AG10803 (cell line): ENCODE measurements at places on chromosomes 2 and 18.

- no peak for DNase-seq
Observed at GRCh38 chr18:76979906-76980305, 152.7 kb downstream of the MBP start.

- no peak for DNase-seq
Observed at GRCh38 chr2:54954705-54955357, 95.4 kb downstream of the RTN4 start.

GRCh38 chr2:218396688-218397462 lies 2.8 kb upstream of the CTDSP1 start:
- DNase-seq: peak; percentile 79

DNA sequence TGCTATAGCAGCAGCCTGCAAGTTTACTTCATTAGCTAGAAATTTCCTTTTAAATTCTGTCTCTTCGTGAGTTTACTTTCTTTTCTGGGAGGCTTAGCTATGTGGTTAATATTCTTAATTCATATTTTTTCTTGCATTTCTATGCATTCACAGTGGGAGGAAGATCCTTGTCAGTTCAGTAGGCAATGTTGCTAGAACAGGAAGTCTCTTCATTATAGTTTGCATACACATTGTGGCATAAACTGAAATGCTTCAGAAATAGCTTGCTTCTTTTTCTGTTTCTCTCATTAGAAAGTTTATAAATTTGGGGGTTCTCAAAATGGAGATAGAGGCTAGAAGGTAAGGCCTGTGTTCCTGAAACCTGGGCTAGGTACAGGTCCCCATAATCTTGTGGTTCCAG lies 8.1 kb upstream of the ARHGAP15 start:
- no peak for DNase-seq

- DNase-seq: peak; percentile 2
Observed at GRCh38 chr2:88307817-88308216, 137.7 kb downstream of the THNSL2 start.

DNA sequence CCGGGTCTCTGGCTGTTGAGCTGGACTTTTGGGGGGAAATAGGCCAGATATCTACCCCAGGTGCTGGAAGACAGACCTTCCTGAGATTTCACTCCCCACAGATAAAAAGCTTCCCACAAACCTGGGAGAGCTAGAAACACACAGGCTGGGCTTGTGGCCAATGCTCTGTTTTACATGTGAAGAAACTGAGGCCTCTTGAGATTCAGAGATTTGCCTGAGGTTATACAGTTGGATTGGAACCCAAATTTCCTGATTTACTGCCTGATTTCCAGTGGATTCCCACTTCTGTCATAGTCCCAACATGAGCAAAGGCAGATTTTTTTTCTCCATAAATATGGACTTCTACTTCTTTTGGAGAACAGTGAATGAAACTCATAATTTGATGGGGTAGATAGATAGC lies 360.2 kb downstream of the SETBP1 start:
- no peak for DNase-seq

DNA sequence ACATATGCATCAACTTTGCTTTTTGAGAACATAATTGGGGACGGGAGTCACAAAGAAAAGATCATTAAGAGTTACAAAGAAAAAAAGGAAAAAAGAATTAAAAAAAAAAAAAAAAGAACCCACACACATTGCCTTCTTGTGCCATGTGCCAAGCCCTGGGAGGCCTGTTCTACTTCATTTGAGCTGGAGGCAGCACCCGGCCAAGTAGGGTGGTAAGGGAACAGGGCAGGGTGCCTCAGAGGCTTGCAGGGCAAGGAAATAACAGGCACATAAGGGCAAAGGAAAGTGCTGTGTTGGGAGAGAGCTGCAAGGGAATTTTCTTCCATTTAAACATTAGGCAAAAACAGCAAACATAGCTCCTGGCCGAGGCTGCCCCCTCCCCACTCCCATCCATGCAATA lies 418.0 kb downstream of the TMEM182 start:
- no peak for DNase-seq
